ENCODE measurements at places on chromosomes 2 and 18.

DNA sequence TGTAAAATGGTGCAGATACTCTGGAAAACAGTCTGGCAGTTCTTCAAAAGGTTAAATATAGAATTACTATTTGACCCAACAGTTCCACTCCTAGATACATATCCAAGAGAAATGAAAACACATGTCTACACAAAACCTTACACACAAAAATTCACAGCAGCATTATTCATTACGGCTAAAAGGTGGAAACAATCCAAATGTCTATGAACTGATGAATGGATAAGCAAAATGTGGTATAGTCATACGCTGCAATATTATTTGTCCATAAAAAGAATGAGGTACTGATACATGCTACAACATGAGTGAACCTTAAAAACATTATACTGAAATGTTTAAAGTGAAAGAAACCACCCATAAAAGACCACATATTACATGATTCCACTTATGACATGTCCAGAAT, 4.0 kb downstream of the CYP27C1 start:
- DNase-seq: no peak

DNA sequence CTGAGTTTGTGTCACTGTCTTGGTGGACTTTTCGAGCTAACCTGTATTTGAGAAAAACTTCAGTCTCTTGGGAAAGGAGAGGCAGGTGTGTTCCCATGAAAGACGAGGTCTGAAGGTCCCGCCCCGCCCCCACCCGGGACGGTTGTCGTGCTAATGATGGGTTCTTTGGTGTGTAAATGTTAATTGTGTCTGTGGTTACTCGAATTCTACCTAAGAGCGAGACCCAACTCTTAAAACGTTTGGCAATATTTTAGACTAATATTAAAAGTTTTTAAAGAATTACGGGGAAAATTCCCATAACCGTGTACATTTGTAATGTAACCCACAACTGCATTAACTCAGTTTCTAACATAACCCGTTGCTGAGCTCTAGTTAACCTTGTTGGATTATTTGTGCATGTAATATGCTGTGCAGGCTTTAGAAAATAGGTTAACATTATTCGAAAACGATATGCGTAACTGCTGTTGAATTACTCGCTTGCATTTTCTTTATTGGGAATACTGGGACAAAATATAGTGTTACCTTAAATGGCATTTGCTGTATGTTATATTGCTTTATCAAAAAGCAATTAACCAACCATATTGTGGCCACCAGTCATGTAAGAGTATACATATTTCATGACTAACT, 833 bp downstream of the EPB41L5 start:
- DNase-seq: no peak

- DNase-seq: no peak
These were observed 94.2 kb downstream of the FTCDNL1 start for GRCh38 chr2:199756743-199757142.

DNA sequence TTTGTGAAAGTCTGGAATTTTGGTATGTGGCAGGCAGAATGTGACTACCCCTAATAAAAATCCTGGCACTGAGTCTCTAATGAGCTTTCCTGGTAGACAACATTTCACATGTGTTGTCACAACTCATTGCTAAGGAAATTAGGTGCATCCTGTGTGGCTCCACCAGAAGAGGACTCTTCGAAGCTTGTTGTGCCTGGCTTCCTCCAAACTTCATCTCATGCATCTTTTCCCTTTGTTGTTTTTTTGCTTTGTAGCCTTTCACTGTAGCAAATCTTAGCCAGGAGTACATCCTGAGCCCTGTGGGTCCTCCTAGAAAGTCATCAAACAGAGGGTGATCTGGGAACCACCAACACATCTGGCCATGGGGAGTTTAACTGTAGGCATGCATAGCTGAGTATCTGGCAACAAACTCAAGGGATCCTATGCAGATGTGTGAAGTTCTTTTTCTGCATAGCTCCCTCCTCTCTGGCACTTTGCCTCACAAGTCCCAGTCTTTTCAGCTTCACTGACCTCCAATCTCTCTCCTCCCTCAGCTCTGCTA, 42.1 kb upstream of the SERTAD2 start:
- no peak for DNase-seq

DNA sequence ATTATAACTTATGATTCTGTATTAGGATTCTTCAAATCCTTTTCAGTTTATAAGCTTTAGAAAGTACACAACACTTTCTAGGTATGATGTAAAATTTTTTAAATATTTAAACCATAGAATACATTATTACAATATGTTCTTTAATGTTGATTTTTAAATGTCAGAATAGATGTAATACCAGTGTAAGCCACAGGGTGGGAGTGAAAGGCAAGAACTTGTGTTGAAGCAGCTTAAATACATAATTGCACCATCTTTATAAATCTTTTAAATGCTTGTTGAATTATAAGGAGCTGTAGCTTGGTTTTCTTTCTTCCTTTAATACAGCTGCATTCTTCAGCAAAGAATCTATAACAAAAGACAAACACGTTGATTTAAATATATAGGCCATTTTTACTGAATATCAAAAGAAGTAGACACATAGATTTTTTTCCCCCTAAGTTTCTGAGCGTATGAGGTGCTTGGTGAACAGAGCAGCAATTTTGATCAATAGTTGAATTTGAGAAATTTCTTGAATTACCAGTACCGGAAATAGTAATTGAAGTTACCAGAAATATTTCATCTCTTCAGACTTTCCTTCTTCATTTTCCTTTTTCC, 63.0 kb downstream of the TANK start:
- DNase-seq: peak; percentile 26

DNA sequence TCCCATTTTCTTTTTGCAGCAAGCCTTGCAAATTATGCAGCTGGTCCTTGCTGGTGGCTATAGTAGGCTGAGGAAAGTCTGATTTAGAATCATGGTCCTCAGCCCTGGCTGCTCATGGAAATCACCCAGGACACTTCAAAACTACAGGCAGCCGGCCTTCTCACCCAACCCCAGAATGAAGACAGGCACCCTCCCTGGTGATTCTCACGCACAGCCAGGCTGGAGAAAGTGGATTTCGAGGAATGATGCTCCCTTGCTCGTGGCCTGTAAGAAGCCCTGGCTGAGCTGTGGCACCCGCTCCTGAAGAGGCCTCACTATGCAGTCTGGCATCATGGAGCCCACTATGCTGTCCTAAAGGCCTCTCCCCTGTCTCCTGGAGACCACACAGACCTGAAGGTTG, 157.4 kb downstream of the CAPN13 start:
- no peak for DNase-seq

DNA sequence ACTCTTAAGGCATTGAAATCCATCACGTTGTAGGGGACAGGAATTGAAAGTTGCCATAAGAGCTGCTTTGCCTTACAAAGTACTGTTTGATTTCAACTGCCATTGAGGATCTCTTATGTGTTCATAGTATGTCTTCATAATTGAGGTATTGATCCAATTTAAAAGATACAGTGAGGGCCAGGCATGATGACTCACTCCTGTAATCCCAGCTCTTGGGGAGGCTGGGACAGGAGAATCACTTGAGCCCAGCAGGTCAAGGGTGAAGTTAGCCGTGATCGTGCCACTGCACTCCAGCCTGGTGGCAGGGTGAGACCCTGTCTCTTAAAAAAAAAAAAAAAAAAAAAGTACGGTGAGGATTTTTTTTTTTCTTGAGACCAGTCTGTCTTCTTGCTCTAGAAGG, 91.7 kb upstream of the EML6 start:
- no peak for DNase-seq

Data from HTR-8/SVneo (cell line).